Esophagus mucosa (tissue), 1 donor: ENCODE measurements at places on chromosomes 1 and 21. TPM values are rescaled to one million over a fixed set of nuclear protein-coding genes. Genes with fewer than 3 reads are reported as not detected.
A peak's percentile ranks its signal among the peaks of the same experiment; 100 is the strongest.

FNDC5 gene
- total RNA-seq: not detected

- ATAC-seq: no peak
These were observed 93.0 kb downstream of the SIM2 start for GRCh38 chr21:36791695-36792470.

- ATAC-seq: peak; percentile 41
These were observed 2.2 kb downstream of the RALGPS2 start for GRCh38 chr1:178727014-178727895.

TUFT1 gene
- 36.6 TPM for total RNA-seq

DNA sequence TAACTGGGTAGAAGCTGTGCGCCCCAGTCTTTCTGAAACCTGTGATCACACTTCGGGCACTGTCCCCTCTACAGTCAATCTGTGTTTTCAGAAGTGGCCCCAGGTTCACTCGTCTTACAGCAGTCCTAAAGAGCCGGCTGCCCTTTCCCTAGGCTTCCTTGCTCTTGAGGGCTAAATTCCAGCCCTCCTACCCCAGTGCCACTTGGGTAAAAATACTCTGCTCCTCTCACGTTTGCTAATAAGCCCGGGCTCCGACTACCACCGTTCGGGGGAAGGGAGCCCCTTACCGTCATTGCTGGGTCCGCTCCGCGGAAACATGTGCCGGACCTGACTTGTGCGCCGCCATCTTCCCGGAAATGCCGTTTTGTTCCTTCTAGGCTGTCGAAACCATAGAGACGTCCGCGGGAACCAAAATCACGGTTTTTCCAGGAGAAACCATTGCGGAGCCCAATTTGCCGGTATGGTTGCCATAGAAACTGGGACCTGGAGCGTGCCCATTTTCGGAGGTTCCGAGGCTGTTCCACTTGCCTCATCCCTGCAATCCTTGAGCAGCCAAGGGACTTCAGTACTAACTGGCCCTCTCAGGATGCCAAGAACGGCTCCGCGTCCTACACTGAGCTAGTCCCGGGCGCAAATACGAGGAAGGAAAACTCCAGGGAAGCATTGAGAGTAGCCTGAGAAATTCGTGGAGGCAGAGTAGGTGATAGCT, at the start of gene GPATCH4:
Gene GPATCH4 (minus strand): TSS at position 358 of the 709 bp plus-strand sequence.
- ATAC-seq: peak; percentile 56

- no peak for ATAC-seq
These were observed 110.1 kb downstream of the ZBTB18 start for GRCh38 chr1:244161236-244161510.

- ATAC-seq: no peak
These were observed 62.8 kb downstream of the DTL start for GRCh38 chr1:212098310-212098709.

ZSCAN20 gene
- 2.4 TPM for total RNA-seq

DNA sequence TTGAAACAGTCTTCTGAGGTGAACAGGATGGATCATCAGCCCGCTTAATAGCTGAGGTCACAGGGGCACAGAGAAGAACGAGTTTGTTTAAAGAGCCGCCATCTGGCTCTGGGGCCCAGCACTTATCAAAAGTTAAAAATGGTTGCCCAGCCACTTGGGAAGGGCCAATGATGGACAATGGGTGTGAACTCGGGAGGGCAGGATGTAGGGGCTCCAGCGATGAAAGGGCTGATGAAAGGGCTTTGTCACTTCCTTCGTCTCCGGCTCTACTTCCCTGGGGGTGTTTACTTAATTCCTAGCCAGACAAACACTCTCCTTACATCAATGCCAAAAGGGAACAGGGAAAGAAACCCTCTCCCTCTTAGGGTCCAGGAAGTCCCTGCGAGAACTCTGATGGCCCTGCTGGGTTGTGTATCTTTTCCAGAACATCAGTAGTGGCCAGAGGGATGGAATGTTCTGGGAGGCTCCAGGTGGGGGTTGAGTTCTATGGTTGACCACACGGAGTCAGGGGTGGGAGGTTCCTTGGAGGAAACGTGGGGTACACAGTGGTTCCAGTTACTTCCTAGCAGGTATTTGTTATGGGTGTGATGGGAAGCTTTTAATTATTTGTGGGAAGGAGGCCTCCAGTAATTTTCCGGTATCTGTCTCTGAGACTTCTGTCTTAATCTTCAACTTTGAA, 9.0 kb upstream of the ABCG1 start:
- ATAC-seq: peak; percentile 14

DNA sequence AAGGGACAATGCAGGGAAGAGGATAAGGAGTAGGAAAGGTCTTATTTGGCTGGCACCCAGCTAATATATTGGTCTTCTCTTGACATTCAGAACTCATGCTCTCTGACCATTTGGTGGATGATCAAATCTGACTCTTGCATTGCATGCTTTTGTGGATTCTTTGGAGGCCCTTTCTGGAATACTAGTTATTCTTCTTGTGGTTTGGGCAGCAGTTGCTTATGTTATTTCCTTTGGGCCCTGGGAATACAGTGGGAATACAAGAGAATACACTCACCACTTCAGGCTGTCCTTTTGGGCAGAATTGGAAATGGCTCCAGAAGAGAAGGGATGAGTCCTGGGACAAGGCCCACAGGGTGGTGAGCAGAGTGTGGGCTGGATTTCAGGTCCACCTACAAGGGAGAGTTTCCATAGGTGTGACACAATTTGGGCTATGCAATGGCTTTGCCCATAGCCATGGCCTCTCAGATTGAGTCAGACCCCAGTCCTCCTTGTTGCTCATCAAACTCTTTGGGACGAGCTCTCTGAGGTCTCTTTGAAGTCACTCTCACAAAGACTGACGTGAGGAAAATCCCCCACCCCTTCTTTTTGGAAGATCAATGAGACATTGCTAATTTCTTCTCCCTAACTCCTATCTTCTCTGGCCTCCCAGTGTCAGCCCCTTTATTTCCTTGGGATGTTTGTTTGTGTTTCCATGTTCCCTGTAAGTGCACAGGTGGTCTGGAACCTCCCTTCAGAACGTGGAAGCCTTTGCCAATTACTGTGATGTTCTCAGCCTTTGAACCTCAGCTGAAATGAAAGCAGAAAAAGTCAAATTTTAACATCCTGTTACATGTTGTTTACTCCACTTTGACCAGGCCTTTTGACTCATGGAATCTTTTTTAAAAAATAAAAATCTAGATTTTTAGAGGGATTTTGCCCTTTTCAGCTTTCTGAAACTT, 19.4 kb downstream of the HSD11B1 start:
- ATAC-seq: no peak

DNA sequence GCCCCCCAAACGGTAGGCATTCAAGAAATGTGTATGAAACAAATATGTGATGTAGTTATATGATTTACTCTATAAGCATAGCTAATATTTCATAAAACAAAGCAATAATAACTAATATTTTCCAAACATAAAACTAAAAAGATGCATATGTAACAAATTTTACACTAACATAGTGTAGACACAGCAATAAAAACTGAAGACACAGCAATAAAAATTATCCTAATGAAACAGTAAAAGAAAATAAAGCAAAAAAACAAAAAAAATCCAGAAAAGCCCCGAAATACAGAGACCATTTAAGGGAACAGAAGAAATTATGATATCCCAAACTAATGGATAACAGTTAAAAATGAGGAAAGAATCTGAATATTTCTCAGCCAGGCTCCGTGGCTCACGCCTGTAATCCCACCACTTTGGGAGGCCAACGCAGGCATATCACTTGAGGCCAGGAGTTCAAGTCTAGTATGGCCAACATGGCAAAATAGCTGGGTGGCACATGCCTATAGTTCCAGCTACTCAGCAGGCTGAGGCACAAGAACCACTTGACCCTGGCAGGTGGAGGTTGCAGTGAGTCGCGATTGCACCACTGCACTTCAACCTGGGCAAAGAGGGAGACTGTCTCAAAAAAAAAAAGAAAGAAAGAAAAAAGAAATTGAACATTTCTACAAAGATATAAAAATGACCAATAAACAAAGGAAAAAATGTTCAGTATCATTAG, 38.2 kb upstream of the PSMG1 start:
- ATAC-seq: no peak
